ENCODE measurements at places on chromosomes 1 and 21.

- no peak for DNase-seq
These were observed 141.2 kb upstream of the ST6GALNAC5 start for GRCh38 chr1:76725864-76726619.

DNA sequence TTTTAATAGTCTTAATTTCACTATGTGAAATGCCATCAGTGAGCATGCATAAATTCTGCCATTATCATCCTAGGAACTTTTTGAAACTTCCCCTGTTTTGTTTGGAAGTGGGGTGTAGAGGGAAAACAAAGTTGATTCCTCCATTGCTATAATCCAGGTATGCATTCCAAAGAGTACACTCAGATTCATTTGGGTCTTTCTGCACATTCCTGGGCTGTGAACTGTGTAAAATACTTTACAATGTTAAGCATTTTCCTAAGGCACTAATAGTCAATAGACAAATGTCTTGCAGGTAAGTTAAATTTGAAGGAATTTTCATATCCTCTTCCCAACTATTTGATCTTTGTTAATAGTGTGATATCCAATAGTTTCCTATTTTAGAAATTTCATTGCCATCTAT lies 36.2 kb downstream of the SGIP1 start:
- no peak for DNase-seq

DNA sequence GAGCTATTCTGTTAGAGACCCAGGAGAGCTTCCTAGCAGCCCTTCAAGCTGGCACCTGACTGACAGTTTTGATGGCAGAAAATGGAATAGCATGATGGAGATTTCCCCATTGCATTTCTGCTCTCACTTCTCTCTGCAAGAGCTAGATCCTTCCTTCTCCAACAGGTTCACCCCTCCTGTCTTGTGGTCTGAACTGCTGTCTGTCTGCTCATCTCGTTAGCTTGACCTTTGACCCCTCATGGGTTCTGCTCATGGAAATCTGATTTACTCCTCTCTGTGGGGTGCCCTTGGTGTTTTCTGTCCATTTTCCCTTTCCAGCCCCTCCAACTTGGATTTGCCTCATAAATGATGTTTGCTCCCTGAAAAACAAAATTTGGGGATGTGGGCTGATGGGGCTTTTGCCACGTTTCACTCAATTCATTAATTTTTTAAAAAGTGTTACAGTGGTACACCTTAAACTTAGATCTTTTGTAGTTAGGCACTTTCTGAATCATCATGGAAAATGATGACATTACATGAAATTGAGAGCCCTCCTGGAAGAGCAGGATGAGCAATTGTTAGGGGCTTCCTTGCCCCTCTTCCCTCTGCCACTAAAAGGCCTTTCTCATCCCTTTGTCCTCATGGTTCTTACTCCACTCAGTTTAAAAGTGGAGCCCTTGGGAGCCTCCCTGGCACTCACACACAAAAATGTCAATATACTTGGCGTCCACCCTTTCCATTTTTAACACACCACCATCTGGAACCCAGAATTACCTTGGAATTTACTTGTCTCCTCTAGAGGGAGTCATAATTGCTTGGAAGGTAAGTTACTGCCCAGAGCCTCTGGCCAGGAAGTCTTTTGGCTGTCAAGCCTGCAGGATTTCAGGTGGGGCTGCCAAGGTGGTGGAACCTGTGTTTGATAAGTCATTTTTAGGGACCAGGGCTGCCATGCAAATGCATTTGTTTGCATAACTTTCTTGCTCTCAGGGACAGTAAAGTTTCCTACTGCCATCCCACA lies 31.9 kb upstream of the IL19 start:
- DNase-seq: no peak

- DNase-seq: no peak
These were observed 66.6 kb downstream of the CD34 start for GRCh38 chr1:207844371-207844770.

DNA sequence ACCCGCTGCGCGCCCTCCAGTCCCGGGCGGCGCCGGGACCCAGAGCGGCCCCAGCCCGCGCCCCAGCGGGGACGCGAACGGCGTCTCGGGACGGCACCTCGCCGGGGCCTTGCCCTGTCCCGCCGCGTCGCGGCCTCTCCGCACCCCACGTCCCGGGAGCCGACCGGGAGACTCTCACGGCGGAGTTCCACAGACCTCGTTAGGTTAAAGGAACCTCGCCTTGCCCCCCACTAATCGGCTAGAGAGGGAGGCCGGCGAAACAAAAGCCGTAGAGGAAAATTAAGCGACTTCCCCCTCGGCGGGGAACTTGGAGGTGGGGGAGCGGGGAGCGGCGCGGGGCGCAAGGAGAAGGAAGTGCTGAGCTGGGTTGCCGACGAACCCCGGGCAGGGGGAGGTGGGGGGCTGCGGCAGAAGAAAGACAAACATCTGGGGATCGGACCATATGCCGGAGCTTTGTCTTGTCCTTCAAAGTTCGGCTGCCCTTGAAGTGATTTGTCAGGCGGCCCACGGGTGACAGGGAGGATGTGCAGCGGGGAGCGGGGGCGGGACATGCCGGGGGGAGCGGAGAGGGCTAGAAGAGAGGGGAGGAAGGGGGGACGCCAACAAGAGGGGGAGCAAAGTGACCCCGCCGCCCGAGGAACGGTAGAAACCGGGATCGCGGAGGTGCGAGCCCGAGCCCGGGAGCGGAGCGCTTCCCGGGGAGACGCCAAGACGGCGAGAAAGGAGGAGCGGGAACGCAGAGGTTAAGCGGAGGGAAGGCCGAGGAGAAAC lies 120.0 kb upstream of the RRP15 start:
- no peak for DNase-seq

DNA sequence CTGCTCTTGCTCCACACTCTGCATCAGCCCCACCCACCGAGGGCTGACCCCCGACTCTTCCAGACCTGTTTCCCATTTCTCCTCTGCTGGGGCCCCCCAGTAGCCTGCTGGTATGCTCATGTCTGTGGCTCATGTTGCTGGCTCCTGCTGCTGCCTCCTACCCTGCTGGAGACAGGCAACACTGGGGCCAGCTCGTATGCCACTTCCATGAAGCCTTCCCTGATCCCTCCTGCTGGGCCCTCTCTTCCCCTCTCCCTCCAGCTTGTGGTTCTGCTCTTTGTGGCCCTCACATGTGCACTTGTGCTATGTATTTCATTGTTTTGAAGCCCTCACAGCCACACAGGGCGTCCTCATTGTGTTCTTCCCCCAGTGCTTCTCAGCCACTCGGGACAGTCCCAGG lies 40.5 kb downstream of the CNN3 start:
- DNase-seq: no peak

GRCh38 chr21:29133796-29134195 lies 3.4 kb downstream of the MAP3K7CL start:
- no peak for DNase-seq

DNA sequence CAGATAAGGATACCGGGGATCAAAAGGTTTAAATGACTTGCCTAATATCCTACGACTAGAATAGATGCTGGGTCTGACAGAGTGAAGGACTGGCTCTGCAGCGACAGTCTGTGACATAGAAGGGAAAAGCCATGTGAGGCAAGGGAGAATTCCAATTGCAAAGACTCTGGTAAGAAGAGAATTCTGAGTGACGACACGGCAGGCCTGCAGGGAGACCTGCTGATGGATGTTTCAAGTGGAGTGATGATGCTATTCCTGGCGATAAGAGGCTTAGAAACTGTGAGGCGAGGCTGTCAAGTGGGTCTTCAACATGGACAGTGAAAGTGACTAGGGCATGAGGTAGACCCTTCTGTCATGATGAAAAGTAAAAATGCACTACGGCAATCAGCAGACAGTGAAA lies 176.6 kb upstream of the PBX1 start:
- DNase-seq: no peak

GRCh38 chr1:97668945-97669344 lies 251.9 kb downstream of the DPYD start:
- no peak for DNase-seq

DNA sequence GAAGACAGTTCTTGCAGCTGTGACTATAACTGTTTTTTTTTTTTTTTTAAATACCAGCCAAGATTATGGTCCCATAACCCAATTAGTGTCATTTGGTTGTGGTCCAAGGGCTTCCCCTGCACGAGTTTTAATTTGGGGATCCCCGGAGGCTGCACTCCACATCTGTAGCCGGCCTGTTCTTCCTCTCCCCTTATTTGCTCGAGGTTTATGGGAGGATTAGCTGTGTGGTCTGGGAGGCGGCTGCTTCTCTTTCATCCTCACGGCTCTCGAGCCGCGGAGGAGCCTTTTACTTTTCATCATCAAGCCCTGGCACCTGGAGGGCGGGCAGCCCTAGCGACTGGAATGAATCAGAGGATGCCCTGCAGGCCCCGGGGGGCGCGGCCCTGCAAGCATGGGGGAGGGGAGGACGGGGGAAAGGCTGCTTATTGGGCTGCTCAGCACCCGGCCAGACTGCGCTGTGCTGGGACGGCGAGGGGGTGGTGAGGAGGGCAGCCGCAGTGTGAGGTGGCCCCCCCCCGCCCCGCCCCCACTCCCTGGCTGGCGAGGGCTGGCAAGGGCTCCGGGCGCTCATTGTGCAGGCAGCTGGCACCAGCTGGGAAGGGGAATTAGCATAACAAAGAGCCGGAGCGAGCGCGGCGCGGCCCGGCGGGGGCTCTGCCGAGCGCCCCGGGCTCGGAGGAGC lies 18.5 kb downstream of the SERTAD4 start:
- peak; percentile 45 for DNase-seq

DNA sequence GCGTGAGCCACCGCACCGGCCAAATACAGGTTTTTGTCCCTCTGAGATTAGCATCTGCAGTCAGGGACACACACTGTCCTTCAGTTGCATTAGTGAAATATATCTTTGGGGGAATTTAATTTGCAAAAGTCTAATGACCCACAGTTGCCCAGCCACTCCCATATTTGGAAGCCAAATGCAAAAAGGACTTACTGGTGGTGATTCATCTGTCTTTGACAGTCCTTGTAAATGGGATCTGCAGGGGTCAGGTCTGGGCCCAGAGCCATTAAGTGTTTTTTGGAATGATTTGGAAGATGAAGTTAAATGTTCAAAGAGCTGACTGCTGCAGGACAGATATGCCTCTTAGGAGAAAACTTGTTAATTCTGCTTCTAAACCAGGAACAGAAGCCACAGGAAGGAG lies 44.6 kb upstream of the DNASE2B start:
- no peak for DNase-seq

DNA sequence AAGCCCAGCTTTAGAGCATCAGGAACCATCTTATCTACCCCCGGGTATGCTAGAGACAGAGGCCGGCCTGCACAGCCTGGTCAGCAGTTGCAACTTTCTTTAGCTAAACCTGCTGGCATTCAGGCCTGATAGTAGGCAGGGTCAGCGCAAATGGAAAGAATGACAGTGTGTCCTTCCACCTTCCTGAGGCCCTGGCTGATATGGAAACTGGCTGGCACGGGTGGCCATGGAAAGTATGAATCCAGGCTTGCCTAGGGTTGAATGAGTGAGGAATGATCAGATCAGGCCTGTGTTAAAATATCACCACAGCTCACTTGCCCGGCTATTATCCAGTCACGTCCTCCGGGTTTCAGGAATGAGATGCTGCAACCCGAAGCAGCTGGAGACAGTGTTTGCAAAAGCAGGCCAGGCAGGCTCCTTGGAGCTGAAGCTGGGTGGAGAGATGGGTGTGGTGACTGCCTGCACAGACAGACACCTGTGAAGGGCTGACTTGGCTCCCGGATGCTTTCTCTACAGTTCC lies 34.7 kb downstream of the RCAN1 start:
- no peak for DNase-seq

Measured in right renal cortex interstitium (tissue), 3 donors.